RWPE2 (cell line): ENCODE measurements at places on chromosomes 12 and 14.

DNA sequence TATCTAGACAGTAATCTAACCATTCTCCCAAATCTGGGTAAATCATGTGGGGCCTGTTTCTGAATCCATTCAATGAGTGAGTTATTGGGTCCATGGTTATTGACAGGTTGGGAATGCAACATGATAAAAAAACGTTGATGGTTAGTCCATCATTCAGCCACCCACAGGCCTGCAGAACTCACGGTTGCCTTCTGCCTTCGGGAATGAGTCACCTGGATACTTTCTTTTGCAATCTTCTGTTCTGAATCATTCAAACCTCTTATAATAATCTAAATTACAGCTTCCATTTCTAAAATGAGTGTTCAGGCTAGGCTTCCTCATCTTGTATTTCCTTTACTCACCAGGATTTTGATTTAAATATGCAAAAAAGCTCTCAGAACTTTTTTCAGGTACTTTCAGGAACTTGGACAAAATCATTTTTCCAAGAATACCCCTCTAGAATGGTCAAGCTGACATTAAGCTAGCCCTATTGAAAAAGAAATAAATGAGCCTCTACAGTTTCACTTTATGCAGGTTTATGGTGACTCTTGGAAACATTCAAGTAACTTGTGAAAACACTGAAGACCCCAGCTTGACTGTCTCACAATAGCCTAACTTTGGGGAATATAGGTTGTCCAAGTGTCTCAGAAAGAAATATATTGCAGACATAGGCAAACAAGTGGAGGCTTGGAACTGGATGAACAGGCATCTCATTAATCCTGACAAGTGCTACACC lies 94.4 kb downstream of the KCNK10 start:
- DNase-seq, result no peak

DNA sequence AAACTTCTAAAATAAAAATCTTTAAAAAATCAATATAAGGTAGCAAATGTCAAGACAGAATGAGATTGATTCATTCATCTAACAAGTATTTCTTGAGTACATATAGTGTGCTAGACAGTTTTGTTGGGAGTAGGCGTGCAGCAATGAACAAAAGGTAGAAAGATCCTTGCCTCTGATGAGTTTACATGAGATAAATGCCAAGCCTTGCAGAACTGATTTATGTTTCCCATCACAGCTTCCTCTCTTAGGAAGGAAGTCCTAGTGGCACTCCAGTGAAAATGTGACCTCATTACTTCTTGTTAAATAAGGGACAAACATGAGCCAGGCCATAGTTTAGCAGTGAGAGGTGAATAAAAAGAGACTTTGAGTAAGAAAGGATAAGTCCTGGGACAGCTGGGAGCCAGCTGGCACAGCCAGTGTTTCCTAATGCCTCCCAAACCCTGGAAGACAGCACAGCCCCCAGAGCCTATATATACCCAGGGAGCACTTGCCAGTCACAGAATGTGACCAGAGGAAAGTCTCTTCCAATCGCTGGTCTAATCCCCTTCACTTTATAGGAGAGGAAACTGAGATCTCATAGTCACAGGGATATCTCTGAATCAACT lies 4.7 kb upstream of the COCH start:
- DNase-seq, result no peak

GRCh38 chr12:11954181-11954580 lies 116.6 kb upstream of the BCL2L14 start:
- DNase-seq, result no peak

DNA sequence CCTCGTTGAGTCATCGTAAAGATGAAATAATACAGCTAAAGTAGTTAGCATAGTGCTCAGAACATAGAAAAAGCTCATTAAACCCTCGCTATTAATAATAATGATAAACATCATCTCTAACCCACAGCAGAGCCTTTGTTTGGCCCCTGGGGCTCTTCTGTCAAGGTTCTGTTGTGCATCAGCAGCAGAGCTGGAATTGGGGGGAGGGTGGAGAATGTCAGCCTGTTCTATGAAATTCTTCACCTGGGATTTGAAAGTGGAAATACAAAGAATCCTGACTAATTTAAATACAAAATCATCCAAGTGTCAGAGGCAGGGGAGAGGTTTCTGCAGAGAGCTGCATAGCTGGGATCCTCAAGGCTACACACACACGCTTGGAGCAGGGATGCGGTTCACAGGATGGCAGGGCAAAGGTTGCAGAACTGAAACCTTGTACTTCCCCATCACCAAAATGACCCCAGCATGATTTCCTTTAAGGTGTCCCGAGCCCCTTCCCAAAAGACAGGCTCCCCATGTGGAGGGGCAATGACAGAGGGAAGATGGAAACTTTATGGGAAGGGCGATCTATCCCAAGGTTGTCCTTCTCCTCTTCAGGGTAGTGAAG lies 71.8 kb downstream of the DAD1 start:
- DNase-seq, result no peak

DNA sequence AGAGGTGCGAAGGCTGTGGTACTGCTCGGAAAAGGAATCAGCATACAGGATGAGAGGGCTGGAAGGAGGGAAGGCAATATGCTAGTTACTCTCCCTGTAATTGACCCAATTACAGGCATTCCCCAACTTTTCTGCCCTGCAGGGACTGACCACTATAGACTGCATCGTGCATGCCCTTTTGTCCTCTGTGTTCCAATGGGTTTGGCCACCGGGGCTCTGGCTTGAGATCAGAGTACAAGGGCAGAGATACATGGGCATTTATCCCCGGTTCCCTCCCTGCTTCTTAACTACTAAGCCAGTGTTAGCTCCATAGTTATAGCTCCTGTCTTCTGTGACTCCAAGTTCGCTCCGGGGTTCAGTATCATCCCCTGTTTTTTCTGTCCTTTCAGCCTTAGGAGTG lies 59.7 kb downstream of the GTF2A1 start:
- no peak for DNase-seq
